ENCODE measurements at places on chromosomes 7 and 10.

DNA sequence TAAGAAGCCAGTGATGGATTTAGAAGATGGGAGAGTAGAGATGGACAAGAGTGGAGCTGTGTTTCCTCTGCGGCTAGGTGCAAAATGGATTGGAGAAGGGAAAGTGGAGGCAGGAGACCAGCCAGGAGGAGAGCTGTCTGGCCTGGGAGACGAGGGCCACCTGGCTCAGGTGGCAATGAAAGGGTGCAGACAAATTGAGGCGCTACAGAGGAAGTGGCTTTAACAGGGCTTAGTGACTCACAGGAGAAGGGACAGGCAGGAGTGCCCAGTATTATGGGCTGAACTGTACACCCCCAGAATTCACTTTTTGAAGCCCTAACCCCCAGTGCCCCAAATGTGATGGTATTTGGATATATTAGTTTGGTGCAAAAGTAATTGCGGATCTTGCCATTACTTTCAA is 65.6 kb upstream of the DUSP5 start:
- DNase-seq: no peak

- no peak for DNase-seq
Measured at GRCh38 chr7:96224685-96225084, 97.2 kb downstream of the SLC25A13 start.

DNA sequence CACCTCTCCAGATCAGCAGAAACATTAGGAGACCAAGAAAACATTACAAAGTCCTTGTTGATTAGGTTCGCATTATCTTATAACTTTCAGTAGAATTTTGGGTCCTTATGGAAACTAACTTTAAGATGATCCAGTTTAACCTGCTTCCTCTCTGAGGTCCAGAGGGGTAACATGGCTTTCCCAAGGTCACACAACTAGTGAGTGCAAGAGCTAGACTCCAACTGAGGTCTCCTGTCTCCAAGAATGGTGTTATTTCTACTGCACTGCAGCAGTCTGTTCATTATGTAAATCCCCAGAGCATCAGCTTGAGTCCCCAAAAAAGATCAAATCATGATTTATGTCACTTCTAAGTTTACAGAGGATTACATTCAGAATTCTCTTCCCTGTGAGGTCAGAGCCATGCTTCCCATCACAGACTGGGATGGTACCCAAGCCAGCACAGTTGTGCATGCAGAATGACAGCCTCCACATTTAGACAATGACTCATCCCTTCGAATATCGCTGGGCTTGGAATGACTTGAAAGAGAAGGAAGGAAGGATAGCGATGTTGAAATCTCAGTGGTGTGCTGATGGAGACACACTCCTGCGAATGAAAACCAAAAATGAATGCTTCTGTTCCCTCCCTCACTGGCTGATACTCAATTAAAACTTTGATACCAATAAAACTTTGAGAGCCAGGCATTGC is 163.1 kb upstream of the PLXNA4 start:
- no peak for DNase-seq

DNA sequence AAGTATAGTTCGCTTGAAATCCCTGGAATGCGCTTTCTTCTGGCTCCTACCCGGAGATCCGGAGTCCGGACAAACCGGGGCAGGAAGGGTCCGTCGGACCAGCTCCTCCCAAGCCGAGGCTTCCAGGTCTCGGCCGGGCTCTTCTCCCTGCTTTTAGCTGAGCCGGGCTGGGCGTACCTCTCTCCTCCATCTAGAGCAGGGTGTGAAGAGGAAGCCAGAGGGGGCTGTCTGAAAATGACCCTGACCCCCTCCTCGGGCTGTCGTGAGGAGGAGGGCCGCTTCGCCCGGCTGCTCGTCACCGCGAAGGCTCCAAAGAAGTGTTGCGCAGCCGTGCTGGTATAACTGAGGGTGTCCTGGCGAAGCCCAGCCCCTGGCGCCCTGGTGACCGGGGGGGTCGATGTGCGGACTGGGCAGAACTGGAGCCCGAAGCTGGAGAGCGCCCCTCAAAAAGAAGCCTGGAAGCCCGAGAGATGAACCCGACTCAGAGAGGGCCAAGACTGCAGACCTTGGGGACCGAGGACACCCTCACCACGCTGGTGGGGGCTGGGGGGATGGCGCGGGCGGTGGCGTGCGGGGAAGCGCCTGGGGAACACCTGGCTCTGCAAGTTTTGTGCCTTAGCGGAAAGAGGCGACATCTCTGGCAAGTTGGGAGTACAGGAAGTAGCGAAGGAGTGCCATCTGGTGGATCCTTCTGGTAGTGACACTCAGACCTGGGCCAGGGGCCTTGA is 5.7 kb downstream of the KAZALD1 start:
- peak; percentile 84 for DNase-seq

DNA sequence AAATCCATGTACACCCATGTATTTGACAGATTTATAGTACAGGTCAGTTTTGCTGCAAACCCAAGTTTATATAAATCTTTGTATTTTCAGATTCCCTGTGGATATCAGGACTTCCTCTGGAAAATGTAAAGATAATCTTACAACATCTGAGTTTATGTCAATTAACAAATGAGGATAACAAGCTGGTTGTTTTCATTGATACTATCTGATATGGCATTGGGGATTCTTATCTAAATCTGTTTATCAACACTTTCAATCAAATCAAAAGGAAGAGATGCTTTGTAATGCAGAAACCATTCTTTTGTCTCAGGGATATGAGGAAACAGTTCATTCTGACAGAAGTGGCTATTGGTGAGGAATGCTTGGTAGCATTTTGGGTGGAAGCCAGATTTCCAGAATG is 64.9 kb upstream of the FAM204A start:
- no peak for DNase-seq

DNA sequence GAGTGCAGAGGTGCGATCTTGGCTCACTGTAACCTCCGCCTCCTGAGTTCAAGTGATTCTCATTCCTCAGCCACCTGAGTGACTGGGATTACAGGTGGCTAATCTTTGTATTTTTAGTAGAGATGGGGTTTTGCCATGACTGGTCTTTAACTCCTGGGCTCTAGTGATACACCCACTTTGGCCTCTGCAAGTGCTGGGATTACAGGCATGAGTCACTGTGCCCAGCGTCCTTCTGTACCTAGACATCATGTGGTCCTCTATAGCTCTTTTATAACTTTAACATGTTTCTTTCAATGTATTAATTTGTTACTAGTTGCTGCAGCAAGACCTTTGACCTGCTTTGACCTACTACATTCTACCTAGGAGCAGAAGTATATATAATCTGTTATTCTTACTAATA is 38.7 kb upstream of the BICC1 start:
- no peak for DNase-seq

- no peak for DNase-seq
Measured at GRCh38 chr7:22731766-22732165, 4.8 kb downstream of the IL6 start.

GRCh38 chr10:121081306-121081705 is 230.1 kb downstream of the WDR11 start:
- no peak for DNase-seq
